ENCODE measurements at places on chromosomes 11 and 22.

DNA sequence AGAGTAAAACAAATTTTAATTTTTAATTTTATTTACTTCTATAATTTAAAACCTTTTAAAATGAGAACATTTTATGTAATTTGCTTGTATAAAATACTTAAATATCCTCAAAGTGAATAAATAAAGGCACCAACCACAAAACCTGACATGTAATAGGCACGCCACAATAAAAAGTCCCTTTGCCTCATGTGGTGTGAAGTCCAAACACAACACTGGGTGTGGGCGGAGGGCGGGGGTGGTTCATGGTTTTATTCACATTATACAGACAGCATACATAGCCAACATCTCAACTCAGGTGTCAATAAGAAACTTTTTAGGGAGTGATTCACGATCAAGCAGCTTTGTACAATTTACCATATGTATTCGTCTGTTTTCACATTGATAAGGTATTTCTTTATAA, 107.9 kb downstream of the ANO3 start:
- DNase-seq = no peak

- DNase-seq = no peak
Measured at GRCh38 chr22:18095101-18095805, 15.4 kb upstream of the TUBA8 start.

DNA sequence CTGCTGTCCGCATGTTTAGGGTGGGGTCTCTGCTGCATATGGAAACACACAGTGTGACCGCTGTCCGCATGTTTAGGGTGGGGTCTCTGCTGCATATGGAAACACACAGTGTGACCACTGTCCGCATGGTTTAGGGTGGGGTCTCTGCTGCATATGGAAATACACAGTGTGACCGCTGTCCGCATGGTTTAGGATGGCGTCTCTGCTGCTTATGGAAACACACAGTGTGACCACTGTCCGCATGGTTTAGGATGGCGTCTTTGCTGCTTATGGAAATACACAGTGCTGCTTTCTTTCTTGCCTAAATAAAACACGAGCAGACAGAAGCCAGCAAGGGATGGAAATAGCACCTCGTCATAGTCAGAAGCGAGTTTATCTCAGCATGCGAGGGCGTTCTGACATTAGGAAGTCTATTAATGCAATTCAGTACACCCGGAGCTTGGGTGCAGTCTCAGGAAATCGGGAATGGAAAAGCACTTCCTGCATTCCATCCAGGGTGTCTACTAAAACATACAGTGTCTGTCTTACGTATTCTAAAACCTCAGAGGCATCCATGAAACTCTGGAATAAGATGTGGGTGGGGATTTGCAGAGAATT, 32.6 kb upstream of the TOLLIP start:
- DNase-seq = peak; percentile 36

- DNase-seq = no peak
Measured at GRCh38 chr22:46149512-46150033, 753 bp upstream of the PPARA start.

GRCh38 chr11:133902506-133902905, 54.3 kb downstream of the IGSF9B start:
- DNase-seq = no peak

GRCh38 chr11:61011229-61011870, 39.9 kb downstream of the CD6 start:
- no peak for DNase-seq

- DNase-seq = peak; percentile 44
Measured at GRCh38 chr22:39290724-39291161, 28.7 kb downstream of the RPL3 start.

GRCh38 chr11:28144808-28145207, 36.6 kb downstream of the METTL15 start:
- DNase-seq = no peak

DNA sequence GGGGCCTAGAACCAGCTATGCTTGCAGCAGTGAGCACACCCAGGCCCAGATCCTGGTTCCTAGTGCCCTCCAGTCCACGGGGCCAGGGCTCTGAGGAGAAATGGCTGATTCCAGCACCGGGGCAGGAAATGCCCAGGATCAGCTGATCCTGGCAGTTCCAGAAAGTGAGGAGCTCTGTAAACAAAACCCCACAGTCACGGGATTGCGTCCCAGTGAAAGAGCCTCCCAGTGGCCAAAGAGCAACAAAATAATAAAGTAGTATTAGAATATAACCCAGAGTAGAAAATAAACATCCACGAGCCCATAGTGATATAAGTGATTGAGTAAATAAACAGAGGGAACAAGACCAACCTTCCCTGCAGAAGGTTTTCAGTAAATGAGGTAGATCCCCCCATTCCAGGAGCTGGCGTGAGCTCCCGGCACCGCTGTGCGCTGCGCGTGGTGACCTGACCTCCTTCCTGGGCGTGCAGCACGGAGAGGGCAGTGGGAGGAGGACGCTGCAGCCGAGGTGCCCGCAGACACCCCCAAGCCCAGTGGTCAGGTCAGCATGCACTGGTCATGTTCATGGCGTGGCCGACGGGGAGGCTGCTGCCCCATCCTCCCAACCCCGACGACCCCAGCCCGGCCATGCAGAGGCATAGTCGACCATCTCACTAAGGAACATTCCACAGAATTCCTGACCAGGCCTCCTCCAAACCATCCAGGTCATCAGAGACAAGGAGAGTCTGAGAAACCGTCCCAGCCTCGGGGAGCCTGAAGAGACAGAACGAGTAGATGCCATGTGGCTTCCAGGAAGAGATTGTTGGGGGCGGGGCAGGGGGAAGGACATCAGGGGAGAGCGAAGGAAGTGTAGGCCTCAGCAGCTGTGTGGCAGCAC, 19.8 kb downstream of the PTDSS2 start:
- DNase-seq = no peak

DNA sequence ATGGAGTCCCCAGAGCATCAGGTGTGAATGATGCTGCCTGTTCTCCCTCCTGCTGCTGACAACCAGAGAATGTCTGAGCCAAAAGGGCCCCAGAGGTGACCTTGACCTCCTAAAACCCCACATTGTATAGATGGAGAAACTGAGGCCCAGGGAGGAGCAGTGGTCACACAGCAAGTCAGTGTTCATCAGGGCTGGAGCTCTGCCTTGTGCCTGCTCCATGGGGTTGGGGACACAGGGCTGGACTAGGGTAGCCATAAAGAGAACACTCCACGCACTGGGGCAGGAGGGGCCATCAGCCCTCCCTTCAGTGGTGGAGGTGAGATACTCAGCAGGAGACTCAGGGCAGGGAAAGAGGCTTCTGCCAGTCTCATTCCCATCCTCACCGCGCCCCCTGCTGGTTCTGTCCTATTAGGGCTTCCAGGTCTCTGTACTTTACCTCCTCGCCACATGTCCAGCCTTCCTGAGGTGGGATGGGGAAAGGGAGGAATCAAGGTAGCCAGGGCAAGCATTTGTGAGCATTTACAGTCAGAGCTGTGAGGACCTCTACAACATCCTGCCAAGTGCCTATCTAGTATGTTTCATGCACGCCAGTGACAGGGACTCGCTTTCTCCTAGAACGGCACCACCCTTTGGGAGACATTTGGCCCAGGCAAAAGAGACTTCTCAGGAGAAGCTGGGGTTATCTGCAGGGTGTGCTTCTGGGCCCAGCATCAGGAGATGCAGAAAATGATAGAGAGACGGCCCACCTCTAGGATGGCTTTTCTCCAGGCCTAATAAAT, 43.2 kb downstream of the NEU3 start:
- DNase-seq = peak; percentile 43

GRCh38 chr11:113184498-113184897, 129.9 kb upstream of the TTC12 start:
- peak; percentile 91 for DNase-seq

DNA sequence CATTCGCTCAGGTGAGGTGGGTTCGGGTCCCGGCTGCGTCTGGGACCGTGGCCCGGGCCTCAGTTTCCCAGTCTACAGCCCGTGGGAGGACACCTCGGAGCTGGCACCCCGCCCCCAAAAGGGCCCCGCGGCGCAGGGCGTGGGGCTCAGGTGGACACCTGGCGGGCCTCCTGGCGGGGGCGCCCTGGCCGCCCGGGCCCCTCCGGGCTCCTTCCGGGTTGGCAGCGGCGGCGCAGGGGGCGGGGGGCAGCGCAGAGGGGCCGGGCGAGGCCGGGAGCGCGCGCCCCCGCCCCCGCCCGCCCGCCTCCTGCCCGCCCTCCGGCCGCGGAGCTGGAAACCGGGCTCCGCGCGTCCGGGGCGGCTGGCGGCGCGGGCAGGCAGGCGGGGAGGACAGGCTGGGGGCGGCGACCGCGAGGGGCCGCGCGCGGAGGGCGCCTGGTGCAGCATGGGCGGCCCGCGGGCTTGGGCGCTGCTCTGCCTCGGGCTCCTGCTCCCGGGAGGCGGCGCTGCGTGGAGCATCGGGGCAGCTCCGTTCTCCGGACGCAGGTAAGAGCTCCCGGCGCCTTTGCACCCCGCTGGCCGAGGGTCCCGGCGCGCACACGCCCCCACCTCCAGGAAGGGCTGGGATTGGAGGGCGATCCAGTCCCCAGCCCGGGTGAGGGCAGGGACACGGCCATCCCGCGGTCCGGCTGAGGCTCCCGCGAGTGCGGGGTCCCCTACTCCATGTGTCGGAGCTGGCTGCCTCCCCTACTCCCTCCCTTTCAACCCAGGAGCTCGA, at the start of gene EMID1:
Gene EMID1 (plus strand): TSS at position 303 of the 778 bp plus-strand sequence. CDS start 143 bp downstream, at position 446.
- DNase-seq = no peak

GRCh38 chr22:41445129-41446056, 1.2 kb downstream of the TOB2 start:
- peak; percentile 6 for DNase-seq
